Upper lobe of right lung (tissue), 1 donor: ENCODE measurements at places on chromosomes 13 and 19.

DNA sequence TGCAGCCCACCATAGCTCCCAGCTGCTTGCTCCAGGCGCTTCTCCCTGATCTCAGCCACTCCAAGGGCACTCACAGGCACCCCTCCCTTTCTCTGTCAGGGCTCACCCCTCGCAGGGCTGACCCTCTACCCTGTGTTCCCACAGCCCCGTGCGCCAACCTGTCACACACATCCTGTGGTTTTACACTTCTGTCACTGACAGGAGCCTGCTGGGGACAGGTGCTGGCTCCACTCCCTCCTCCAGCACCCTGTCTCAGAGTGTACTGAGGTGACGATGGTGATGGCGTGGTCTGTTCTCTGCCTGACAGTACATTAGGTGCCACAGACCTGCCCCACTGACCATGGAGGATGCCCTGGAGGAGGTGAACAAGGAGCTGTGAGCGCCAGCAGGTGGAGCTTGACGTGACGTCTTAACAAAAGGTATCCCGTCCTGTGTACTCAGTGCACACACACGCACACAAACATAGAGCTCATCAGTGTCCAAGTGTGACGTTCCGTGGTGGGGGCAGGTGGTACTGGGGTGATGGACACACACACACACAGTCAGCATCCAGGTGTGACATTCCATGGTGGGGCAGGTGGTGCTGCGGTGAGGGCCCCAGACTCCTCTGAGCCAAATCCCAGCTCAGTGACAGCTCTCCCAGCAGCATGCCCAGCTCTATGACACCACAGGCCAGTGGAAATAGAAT, 20.9 kb downstream of the C19orf44 start:
- no peak for DNase-seq

GRCh38 chr19:15432018-15432494, 13.3 kb upstream of the AKAP8L start:
- DNase-seq, result no peak

GRCh38 chr19:30017172-30017571, 75.1 kb downstream of the URI1 start:
- DNase-seq, result no peak

DNA sequence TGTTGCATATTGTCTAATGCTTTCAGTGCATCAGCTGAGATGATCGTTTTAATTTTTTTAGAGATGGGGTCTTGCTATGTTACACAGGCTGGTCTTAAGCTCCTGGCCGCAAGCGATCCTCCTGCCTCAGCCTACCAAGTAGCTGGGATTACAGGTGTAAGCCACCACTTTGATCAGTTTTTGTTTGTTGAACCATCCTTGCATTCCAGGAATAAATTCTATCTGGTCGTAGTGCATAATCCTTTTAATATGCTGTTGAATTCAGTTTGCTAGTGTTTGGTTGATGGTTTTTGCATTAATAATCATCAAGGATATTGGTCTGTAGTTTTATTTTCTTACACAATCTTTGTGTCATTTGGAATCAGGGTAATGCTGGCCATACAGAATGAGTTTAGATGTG, 4.4 kb downstream of the ZNF211 start:
- no peak for DNase-seq

DNA sequence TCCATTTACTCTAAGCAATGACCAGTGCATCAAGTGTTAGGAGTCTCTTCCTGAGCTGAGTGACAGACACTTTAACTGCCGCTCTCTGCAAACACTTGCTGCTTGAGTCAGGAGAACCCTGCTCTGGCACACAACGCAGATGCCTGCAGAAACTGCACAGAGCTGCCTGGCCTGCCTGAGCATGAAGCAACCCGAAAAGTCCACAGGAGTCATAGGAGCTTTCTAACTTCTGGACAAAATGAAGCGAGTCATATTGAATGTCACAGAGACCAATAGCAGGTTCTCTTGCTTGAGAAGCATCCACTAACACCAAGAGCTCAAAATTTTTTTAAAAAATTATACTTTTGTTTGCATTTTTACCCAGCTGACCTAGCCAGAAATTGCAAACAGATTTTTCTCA, 232.4 kb downstream of the LHFPL6 start:
- no peak for DNase-seq

DNA sequence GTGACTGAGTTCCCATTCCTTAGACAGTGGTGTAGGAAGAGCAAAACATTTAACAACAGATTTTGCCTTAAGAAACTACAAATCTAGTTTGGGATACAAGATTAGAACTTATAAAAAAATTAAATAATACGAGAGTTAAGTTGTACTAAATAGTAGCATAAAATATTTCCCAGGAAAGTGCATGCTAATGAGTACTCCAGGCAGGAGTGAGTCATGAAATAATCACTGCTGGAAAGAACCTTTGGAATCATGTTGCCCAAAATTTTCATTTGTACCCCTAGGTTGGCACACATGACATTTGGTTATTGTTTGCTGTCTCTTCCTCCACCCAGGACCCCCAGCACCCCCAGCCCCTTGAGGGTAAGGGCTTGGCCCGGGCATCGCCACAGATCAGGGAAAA, 26.3 kb upstream of the KL start:
- no peak for DNase-seq

DNA sequence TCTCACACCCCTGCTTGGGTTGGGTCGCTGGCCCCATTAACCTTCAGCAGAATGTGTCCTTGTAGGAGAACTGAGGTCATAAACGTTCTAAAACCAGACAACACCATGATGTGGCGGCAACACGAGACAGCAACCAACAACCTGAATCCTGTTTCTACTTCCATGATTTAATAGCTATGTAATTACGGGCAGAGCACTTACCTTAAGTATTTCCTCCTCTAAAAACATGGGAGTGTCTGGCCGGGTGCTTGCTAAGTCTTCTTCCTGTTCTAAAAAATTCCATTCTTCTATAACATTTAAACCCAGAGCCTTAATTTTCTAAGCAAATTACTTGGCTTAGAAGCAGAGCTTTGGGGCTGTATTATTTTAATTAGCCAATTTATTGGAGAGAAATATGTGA, 33.5 kb upstream of the IRS2 start:
- no peak for DNase-seq

GRCh38 chr19:39436350-39436716, 584 bp upstream of the RPS16 start:
- DNase-seq, result no peak

GRCh38 chr13:40961826-40962225, 57.3 kb downstream of the ELF1 start:
- DNase-seq, result no peak

DNA sequence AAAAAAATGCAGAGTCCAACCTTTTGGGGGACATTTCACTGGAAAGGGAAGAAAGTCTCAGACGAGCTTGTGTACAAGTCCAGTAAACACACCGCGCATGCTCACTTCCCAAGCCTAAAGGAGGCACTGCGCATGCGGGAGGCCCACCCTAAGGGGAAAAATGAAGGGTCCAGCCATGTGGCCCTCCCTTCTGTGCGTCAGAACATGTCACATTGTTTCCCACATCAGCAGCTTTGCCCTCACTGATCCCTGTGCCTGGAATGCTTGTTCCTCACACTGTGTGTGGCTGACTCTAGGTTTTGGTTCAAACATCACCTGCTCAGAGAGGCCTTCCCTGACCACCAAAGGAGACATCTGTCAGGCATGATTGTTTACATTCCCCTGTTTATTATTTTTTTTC, 4.4 kb downstream of the ELSPBP1 start:
- DNase-seq, result no peak

DNA sequence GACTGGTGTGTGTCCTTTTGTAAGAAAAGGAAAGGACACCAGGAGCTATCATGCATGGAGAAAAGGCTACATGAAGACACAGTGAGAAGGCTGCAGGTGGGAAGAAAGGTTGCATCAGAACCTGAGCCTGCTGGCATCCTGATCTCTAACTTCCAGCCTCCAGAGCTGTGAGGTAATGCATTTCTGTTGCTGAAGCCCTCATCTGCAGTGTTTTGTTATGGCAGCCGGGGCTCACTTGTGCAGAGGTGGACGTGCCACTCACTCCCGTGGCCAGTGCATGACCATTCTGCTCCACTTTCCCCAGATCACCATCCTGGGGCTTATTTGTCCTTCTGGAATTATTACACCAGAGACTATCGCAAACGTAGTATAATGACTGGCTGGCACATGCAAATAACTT, 155.3 kb downstream of the IRS2 start:
- DNase-seq, result no peak

- no peak for DNase-seq
Measured at GRCh38 chr19:18620902-18621301, 8.2 kb downstream of the TMEM59L start.
